ENCODE measurements at places on chromosomes 5 and 9.

- no peak for DNase-seq
Measured at GRCh38 chr9:77588271-77588937, 59.7 kb downstream of the GNA14 start.

DNA sequence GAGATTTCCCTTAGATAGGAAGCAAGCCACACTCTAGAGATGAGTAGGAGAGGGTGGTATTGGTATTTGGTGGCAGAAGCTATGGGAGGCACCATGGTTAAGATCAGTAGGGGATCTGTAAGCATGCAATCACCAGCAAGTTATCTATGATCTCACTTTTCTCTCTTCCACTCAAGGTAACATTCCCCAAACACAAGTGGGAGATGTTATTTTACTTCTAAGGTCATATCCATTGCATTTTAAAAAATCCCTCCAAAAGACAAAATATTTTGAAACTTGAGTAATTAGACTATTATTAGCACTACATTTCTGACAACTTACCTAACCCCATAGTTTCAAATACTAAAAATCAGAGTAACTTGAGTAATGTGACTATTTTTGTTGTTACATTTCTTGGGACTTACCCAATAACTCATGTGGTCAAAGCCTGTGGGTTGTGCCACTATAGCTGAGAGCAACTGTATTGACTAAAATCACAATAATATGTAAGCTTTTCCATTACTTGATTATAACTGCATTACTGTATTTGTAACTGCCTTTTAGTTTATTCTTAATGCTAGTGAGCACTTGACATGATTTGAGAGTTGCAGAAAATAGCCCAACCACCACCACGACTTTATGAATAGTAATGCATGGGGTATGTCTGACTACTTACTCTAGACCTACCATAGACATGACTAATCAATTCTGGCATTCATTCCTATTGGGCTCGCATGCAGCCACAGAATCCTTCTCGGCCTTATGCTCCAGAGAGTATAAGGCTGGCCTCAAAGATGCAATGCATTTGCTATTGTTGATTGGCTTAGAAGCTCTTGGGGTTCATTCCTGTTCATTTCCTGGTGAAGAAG is 264.7 kb downstream of the TRIM32 start:
- peak; percentile 15 for DNase-seq

DNA sequence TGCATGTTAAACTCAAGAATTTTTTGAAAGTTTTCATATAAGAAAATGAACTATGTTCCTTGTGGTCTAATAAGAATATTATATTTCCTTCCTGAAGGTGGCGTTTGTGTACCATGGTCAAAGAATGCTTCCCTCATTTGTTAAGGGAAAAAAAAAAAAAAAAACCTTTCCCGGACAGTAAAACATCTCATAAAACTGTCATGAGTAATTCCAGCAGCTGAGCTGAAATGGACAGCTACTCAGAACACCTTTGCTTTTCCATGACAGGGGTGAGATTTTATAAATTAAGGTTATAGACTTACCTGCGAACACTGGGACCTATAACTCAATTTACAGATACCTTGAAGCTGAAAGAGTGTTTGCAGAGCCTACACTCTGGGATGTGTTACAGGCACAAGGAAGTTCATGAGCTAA is 113.2 kb upstream of the RANBP3L start:
- peak; percentile 72 for DNase-seq

DNA sequence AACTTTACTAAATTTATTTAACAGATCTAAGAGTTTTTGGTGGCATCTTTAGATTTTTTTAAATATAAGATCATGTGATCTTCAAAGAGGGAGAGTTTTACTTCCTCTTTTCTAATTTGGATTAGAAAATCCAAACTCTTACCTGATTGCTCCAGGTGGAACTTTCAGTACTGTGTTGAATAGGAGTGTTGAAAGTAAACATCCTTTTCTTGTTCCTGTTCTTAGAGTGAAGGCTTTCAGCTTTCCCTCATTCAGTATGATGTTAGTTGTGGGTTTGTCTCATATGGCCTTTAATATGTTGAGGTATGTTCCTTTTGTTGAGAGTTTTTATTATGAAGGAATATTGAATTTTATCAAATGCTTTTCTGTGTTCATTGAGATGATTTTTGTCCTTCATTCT is 650.0 kb upstream of the SGCD start:
- no peak for DNase-seq

DNA sequence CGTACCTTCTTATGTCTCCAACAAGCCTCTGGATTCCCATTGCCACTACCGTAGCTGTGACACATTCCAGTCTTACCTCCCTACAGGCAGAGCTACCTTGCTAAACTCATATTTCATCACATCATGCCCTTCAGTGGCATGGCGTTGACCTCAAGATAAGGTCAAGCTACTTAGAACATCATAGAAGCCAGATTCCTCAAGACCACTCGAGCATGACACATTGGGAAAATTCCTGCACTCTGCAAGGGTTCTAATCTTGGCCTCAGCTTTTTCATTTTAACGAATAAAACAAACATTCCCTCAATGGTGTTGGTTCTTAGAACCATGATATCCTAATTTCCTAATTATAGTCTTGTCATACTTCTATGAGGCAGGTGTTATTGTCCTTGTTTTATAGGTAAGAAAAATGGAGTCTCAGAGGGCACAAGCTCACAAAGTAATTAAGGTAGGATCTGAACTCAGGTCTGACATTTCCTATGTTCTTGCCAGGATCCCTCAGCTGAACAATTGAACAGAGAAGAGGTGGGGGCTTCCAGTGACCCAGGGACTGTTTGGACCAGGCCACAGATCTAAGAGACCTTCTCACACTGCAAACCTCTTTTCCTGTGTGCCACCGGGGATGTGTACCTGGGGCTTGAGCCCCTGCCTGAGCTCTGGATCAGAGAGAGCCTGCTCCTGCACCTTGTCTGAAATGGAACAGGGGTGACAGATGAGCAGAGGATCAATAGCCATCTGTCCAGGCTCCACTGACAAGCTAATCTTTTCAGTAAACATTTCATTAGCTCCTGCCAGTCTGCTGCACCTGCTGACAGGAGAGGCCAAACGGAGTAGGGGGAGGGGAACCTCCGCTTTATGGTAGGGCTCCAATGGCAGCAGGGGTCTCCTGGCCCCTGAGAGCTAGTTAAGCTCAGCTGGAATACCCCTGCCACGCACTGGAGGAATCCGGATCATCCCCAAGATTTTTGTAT is 49.3 kb downstream of the ALG2 start:
- no peak for DNase-seq

DNA sequence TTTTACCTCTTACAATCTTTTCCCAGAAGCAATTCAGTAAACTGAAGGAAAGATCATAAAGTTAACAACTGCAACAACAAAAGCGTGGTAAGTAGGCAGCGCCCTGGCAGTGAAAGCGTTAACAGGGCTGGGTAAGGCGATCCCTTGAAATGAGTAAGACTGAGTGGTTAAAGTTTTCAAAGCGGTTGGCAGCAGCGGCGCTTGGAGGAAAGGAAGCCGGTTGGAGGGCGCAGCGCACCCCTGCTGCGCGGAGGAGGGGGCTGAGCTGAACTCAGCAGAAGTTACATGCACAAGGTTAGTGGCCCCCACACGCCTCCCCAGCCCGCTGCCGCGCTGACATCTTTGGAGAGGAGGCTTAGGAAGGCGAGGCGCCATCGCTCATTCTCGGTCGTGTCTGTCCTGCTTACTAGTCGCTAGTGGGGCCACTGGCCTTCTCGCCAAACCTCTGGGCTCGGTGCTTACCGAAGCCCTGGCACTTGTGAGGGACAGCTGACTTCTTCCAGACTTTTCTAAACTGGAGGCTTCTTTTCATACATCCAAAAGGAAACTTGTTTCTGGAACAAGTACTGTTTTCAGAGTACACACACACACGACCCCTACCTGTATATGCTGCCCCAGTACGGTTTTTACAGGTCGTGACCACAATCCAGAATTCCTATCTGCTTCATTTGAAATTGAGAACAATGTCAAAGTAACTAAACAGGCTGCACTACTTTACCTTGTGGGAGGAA is at the start of gene SH3RF2:
SH3RF2 (plus strand) TSS at position 178 of the 731 bp plus-strand sequence. CDS start 1,351 bp downstream, outside the sequence.
- DNase-seq: no peak

GRCh38 chr9:128232528-128233428 is 29.6 kb downstream of the DNM1 start:
- no peak for DNase-seq

DNA sequence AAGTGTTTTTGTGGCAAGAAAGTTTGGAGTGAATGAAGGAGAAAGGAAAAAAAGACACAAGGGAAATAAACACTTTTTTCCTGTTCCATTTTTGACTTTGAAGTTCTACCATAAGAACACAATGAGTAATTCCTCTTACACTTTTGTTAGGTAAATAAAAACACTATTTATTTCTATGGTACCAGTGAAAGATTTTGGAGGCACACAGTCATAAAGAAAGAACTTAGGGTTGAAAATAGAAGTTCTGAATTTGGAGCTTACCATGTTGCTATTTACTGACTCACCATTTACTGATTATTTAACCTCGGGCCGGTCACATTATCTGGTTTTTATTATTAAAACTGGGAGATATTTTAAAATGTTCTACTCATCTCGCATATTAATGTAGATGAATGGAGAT is 367.8 kb downstream of the TLE1 start:
- DNase-seq: no peak

All from suppressor macrophage treated with lipopolysaccharide for 4 hours (primary cell).